Activated T-helper 1 cell treated with anti-CD3 and anti-CD28 coated beads, Interleukin-2, amount 50 U/mL, for 16 hours (primary cell): ENCODE measurements at places on chromosomes 5 and 9.
A peak's percentile ranks its signal among the peaks of the same experiment; 100 is the strongest.

- no peak for DNase-seq
Measured at GRCh38 chr9:6243746-6244145, 28.1 kb downstream of the IL33 start.

GRCh38 chr9:75455444-75455921, 367.2 kb downstream of the OSTF1 start:
- DNase-seq: no peak

GRCh38 chr5:179836225-179837019, 15.7 kb downstream of the SQSTM1 start:
- DNase-seq: peak; percentile 24

GRCh38 chr9:4339357-4339756, 39.5 kb upstream of the GLIS3 start:
- peak; percentile 61 for DNase-seq

GRCh38 chr5:97501965-97502305, 318.9 kb upstream of the RIOK2 start:
- no peak for DNase-seq

DNA sequence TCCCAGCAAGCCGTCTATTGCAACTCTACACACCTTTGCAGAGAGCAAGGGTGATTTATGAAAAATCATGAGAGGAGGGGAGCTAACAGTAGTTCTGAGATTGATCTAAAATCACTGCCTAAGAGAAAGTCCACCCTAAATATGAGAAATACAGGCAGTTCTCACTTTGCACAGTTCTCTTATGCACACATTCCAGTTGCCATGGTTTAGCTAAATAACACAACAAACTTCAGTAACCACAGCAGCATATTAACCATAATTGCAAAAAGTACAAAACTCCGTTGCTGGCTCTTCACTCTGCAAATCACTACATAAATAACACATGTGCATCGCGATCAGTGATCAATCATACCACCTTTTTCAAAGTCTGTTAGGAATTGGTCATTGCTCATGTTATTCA, 31.1 kb downstream of the PGGT1B start:
- DNase-seq: no peak

DNA sequence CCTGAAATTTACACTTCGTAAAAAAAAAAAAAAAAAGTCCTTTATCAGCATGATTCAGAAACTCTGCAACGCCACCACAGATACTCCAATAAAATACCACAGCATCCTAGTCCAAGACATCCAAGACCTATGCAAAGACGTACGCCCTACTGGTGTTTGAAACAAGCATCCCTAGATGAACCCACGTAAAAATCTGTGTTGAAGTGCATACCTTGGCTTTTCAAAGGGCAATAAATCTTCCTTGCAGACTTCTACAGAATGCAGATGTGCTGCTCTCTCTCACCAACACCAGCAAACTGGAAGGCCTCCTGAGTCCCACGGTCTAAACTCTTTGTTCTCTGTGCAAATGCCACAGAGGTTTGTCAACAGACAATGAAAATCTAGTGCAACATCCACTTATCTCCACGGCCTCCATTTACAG, 38.8 kb downstream of the MYO10 start:
- DNase-seq: no peak

GRCh38 chr9:130294664-130295063, 29.1 kb downstream of the HMCN2 start:
- no peak for DNase-seq

DNA sequence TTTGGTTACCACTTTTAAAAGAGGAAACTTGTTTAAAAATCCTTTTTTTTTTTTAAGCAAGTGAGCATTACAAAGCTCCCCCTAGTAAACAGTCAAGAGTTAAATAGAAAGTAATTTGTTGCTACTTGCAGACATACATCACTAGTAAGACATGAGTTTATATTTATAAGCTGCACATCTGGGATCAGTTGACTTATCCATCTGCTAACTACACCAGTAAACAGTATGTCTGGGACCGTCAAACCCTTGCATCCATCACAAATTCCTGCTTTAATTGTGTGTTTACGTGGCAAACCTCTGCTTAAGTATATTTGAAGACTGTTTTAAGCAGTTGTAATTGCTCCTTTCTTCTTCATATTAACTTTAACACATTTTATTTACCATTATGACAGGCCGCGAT, 146.8 kb downstream of the EBF1 start:
- no peak for DNase-seq

GRCh38 chr9:112149211-112149610, 25.9 kb downstream of the SUSD1 start:
- DNase-seq: no peak

- DNase-seq: no peak
Measured at GRCh38 chr5:40227931-40228330, 451.8 kb upstream of the PTGER4 start.

- DNase-seq: no peak
Measured at GRCh38 chr9:130990306-130990977, 18.5 kb upstream of the LAMC3 start.

- no peak for DNase-seq
Measured at GRCh38 chr9:88777498-88778312, 213.6 kb upstream of the S1PR3 start.

DNA sequence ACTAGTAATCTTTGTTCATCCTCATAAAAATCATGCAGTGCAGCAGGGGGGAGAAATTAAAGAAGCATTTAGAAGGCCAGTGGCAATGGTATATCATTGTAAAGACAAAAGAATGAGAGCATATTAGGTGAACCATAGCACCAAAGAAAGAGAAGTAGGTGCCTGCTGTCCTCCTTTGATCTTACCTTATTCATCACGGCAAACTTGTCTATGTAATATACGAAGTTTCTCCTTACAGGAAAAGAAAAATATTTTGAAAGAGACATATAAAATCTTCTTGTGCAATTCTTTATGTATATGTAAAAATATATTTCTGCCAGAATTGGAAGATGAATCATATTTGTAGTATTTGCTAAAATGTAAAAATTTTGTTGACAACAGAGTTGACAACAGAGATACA, 411.3 kb upstream of the ARRDC3 start:
- no peak for DNase-seq

GRCh38 chr9:93124793-93125192, 9.3 kb downstream of the NINJ1 start:
- no peak for DNase-seq

GRCh38 chr9:19663570-19663969, 125.3 kb downstream of the SLC24A2 start:
- DNase-seq: no peak

DNA sequence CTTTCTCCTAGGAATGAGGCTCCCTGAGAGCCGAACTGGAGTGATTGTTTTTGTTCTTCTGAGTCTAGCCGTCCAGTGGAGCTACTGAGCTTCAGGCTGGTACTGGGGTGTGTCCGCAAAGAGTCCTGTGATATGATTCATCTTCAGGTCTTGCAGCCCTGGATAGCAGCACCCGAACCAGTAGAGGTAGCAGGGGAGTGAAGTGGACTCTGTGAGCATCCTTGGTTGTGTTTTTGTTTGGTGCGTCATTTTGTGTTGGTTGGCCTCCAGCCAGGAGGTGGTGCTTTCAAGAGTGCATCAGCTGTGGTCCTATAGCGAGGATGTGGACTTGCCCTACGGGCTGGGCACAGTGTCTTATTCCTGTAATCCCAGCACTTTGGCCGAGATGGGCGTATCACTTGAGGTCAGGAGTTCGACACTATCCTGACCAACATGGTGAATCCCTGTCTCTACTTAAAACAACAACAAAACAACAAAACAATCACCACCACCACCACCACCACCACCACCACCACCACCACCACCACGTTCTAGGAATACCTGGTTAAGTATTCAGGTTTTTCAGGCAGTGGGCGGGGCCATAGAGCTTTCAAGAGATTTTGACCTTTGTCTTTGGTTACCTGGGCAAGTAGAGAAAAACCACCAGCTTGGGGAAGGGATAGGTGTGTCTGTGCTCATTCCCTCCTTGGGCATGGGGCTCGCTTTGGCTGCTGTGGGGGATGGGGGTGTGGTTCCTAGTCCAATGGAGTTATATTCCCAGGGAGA, 154.0 kb downstream of the WDR70 start:
- DNase-seq: no peak

DNA sequence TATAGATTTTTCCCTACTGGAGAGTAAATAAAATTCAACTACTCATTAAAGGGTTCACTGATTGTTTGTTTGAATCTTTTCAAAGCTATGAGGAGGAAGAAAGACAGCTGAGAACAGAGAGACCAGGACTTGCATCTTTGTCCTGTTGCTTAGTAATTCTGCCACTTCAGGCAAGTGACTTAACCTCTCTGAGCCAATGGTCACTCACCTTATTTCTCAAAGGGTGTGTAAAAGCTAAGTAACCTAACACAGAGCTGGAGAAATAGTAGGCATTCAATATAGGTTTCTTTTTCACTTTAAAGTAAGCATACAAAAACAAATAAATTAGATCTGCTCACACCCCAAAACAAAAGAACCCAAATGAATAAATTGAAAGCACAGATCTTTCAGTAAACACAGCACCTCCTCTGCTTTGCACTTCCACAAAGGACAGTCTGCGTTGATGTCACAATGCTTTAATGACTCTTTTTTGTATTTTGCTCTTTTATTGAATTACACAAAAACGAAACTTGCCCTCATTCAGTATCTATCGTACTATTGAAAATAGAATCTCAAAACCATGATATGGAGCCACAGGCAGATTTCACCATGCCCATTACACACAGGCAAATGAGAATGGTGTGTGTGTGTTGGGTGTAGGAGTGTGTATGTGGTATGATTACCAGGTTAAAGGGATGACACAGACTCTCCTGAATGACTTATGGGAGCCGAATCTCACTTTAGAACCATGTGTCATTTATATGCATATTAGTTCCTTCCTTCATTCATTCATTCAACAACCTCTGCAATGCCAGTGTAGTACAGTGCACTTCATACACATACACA, 166.0 kb downstream of the EBF1 start:
- DNase-seq: no peak

- no peak for DNase-seq
Measured at GRCh38 chr5:107464416-107464815, 206.3 kb downstream of the EFNA5 start.

DNA sequence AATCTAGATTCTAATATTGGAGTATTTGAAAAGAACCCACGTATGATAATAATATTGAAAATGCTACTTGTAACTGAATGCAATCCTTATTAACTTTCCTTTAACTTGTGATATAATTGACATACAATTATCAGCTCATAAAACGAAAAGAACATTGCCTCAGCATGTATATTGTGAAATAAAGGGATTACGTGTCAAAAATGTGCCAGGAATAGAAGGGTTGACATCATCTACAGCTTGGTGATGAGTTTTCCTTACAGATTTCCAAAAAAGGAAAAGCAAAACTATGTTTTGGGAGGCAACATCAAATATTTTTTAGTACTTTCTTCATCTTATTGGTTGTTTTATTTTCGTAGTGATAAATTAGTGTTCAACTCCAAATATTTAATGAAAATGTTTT, 266.0 kb upstream of the PTGER4 start:
- DNase-seq: no peak

DNA sequence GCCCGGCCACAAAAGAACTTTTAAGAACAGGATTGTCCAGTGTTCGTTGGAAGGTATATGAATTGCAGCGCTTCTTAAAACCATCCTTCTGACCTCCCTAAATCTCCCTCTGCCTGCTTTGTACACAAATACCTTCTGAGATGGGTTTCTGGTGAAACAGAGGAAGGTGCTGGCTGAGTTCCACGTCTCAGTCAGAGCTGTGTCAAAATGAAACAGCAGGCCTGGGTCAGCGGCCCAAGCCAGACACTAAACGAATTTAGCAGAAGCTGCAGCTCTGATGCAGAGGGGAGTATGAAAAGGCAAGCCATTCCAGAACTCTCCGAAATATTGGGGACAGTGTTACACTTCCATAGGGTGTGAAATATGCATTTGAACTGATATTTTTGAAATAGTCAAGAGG, 37.8 kb upstream of the CRB2 start:
- no peak for DNase-seq

DNA sequence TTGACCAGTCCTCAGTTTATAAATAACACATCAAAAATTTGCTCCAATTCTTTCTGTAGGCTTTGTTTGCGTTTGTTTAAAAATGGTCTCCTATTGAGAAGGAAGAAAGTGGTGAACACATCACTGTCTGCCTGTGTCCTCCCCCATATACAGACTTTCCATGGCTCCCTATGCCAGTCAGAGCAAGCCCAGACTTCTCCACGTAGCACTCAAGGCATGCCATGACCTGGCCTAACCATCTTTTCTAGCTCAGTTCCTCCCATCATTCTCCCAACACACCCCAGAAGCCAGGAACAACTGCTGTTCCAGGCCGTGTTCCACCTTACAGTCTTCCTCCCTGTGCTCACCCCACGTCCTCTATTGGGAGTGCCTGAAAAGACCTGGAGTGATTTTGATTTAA, 129.6 kb upstream of the ZNF618 start:
- DNase-seq: no peak

DNA sequence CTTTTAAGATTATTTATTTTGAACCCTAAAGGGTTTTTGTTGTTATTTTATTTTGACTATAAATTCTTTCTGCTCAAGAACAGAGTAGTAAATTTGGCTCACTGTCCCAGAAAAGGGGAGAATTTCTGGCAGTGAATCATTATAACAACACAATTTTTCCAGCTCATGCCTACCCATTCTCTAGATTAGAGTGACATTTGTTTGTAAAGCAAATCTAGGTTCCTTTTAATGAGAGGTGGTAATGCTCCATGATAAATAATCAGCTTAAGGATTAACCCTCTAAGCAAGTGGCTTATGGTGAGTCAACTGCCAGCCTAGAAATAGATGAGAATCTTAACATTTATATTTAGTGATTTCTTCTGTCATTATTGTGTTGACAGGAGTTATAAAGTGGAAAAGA, 409.2 kb downstream of the NFIB start:
- DNase-seq: no peak

DNA sequence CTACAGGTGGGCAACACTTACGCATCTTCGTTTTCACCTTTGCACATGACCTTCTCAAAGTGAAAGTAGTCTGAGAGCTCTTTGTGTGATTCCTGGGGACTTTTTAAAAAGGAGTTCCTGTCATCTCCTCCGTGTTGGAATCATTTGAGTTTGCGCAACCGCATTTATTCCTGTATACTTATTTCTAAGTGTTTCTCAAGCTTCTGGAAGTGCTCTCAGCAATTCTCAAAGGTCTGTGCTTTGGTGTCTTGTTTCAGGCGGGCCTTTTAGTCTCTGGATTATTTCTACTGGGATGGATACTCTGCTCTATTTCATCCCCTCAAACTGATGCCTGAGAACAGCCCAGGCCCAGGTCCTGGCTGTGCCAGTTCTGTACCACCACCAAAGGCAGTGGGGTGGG, 226.5 kb upstream of the TUT7 start:
- DNase-seq: no peak

DNA sequence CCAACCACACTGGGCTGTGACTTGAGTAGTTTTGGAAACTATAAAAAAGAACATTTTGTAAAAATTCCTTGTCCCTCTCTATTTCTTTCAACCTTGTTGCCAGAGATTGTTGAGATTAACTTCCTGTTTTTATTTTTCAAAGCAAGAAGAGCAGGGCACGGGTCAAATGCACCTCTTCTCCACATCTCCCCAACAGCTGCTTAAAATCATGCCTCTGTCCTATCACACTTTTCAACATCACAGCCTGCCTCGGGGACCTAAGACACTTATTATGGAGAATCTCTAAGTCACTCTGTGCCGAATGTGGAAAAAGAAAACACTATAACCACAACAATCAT, 280.3 kb upstream of the TNC start:
- no peak for DNase-seq
